ENCODE measurements at places on chromosomes 11 and 22. TPM values are rescaled to one million over a fixed set of nuclear protein-coding genes. Genes with fewer than 3 reads are reported as not detected.

The TESMIN gene
- total RNA-seq = 7.0 TPM

The CDON gene
- total RNA-seq = 3.4 TPM

The SHANK2 gene
- total RNA-seq = 6.6 TPM

The TTC17 gene
- total RNA-seq = 36.2 TPM

The LRRC56 gene
- 0.87 TPM for total RNA-seq

The CHRNA10 gene
- total RNA-seq = 1.8 TPM

The CDC42BPG gene
- 1.9 TPM for total RNA-seq

The OR2AG2 gene
- total RNA-seq = not detected

The KRTAP5-9 gene
- not detected for total RNA-seq

The ARHGAP32 gene
- 3.1 TPM for total RNA-seq

The SLC43A3 gene
- total RNA-seq = 0.62 TPM

The ANO5 gene
- total RNA-seq = 0.89 TPM

The SLC15A3 gene
- total RNA-seq = not detected

The DDIAS gene
- total RNA-seq = 7.6 TPM

The ARHGAP20 gene
- not detected for total RNA-seq

The MS4A6A gene
- not detected for total RNA-seq

The ANO1 gene
- 0.82 TPM for total RNA-seq

The PTH gene
- not detected for total RNA-seq

The MMP13 gene
- total RNA-seq = not detected

The CDC45 gene
- total RNA-seq = 24.1 TPM

The OR51I1 gene
- not detected for total RNA-seq

The GPHA2 gene
- not detected for total RNA-seq

The PGA5 gene
- total RNA-seq = not detected

The MFRP gene
- not detected for total RNA-seq

The NAALAD2 gene
- not detected for total RNA-seq

The MS4A4A gene
- not detected for total RNA-seq

The PDE3B gene
- 2.4 TPM for total RNA-seq

The UPK3A gene
- total RNA-seq = not detected

The MIOX gene
- not detected for total RNA-seq

The CSRP3 gene
- not detected for total RNA-seq

The ARHGAP8 gene
- total RNA-seq = 1.9 TPM

The VPS51 gene
- 51.9 TPM for total RNA-seq

The TMPRSS6 gene
- total RNA-seq = not detected

The PRR33 gene
- not detected for total RNA-seq

The FBLN1 gene
- 45.2 TPM for total RNA-seq

The MOV10L1 gene
- not detected for total RNA-seq

The WT1 gene
- 6.3 TPM for total RNA-seq

The C11orf87 gene
- not detected for total RNA-seq

The HBB gene
- total RNA-seq = not detected
